Suprapubic skin (tissue), 4 donors: ENCODE measurements at places on chromosomes 16 and 17. TPM values are rescaled to one million over a fixed set of nuclear protein-coding genes. Genes with fewer than 3 reads are reported as not detected.

DNA sequence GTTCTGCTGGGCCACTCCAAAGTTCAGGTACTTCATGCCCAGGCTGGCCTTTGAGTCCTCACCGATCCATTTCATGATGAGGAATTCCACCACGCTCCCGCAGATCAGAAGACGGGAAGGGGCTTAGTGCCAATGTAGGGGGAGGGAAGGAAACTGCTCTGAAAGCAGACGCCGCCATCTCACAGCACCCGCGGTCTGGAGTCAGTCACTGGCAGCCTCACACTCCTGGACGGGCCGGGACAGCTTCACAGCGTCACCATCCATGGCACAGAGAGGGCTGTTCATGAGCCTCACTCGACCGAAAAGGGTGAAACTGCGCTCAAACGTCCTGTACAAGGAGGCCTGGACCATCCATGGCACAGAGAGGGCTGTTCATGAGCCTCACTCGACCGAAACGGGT, 62.0 kb downstream of the RPH3AL start:
- H3K27ac ChIP-seq, result no peak overlapping the region
- H3K27me3 ChIP-seq, result no peaks in the 10 kb centered on the region

NETO2 gene
- 2.3 TPM for total RNA-seq

DNA sequence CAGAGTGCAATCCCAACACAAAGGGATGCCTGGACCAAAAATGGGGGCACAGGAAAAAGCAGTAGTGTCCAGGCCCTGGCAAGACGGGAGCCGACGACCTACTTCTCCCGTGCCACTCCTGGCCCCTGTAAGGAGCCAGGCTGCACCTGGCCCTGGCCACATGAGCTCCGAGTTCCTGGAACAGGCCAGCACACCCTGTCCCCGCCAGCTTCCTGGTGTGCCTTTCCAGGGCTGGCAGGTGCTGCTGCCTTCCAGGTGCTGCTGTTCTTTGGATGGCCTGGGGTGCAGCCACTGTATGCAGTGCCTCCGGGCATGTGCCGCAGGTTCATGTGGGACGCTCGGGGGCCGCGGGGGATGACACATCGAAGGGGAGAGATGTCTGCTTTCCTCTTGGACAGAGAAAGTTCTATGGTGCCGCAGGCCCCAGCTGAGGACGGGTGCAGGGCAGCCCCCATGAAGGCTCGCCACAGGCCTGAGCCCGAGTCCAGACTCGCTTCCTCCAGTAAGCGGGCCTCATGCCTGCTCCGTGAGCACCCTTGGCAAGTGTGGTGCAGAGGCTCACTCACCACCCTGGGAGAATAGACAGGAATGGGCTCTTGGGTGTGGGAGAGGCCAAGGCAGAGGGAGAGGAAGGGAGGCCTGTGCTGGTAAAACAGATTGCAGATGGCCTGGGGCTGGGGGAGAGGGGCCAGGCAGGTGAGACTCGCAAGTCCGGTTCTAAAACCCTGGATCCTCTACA, 54.7 kb upstream of the FASN start:
- peak overlapping the region; percentile 86 for H3K27ac ChIP-seq
- H3K36me3 ChIP-seq, result peaks cover 13% of the 10 kb centered on the region
- no peaks in the 10 kb centered on the region for H3K27me3 ChIP-seq
- peaks cover 26% of the 10 kb centered on the region for H3K4me1 ChIP-seq
- DNase-seq, result no peak
- no peak overlapping the region for H3K4me3 ChIP-seq

CREBBP gene
- total RNA-seq, result 152 TPM

GRCh38 chr16:27436065-27436464, 34.1 kb downstream of the IL21R start:
- H3K4me3 ChIP-seq, result no peak overlapping the region
- no peak for DNase-seq
- peaks cover 5% of the 10 kb centered on the region for H3K27me3 ChIP-seq
- no peaks in the 10 kb centered on the region for H3K36me3 ChIP-seq
- no peaks in the 10 kb centered on the region for H3K4me1 ChIP-seq
- H3K27ac ChIP-seq, result no peak overlapping the region

DNA sequence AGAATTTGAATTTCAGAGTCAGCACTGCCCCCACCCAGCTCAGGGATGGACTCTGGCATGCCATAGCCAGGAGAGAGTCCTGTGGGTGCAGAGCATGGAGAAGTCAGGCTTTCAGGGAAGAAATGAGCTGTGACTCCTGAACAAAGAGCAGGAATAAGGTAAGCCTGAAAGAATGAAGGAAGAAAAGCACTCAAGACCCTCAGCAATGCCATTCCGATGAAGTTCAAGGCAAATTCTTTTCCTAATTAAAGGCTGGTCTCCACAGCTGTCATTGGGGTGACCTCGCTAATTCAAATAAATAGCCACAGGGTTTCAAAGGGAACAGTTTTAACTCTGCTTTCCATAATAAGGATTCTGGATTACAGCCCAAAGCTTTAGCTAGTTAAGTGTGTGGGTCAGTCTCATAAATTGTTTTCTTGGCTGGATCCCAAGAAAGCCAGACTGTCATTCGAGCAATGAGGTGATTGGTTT, 31.7 kb downstream of the TOM1L2 start:
- H3K27me3 ChIP-seq, result no peaks in the 10 kb centered on the region
- no peak for DNase-seq

DNA sequence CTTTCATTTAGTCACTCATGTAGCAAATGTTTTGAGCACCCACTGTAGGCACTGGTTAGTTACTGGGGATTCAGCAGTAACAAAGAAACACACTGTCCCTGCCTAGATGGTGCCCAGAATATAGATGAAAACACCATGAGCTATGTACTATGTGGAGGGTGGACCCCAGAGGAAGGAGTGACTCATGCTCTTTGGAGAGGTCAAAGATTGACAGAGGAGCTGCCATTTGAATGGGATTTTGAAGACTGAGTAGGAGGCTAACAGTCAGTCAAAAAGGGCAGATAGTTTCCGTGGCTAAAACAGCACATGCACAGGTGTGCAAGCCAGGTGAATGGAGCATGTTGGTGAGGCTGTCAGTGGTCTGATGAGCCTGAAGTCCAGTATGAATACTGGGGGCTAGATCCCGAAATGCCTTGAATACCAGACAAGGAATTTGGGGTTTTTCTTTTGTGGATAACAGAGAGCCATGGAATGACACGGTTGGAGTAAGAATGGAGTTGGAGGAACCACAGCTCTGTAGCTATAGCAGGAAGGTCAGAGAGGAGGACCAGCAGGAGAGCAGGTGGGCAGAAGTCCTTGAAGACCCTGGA, 6.1 kb downstream of the IL21R start:
- peaks cover 15% of the 10 kb centered on the region for H3K27me3 ChIP-seq
- no peak overlapping the region for H3K27ac ChIP-seq
- no peak for DNase-seq
- H3K4me3 ChIP-seq, result no peak overlapping the region
- H3K36me3 ChIP-seq, result no peaks in the 10 kb centered on the region

SMIM36 gene
- total RNA-seq, result not detected

KCNH4 gene
- not detected for total RNA-seq
